Neural progenitor cell (in vitro differentiated cells): ENCODE measurements at places on chromosomes 1 and 21. TPM values are rescaled to one million over a fixed set of nuclear protein-coding genes. Genes with fewer than 3 reads are reported as not detected.
A peak's percentile ranks its signal among the peaks of the same experiment; 100 is the strongest.

UQCRHL gene
- total RNA-seq: 2.8 and 4.8 TPM in 2 replicates

GRCh38 chr1:2208309-2209239, 14.0 kb upstream of the FAAP20 start:
- no peak overlapping the region for H3K4me3 ChIP-seq
- H3K4me1 ChIP-seq: peaks cover 45% of the 10 kb centered on the region
- H3K36me3 ChIP-seq: no peaks in the 10 kb centered on the region
- peaks cover 12% of the 10 kb centered on the region for H3K27me3 ChIP-seq

- H3K36me3 ChIP-seq: no peaks in the 10 kb centered on the region
- DNase-seq: no peak
- no peaks in the 10 kb centered on the region for H3K4me1 ChIP-seq
Observed at GRCh38 chr1:169624122-169624521, 5.8 kb downstream of the SELP start.

DNA sequence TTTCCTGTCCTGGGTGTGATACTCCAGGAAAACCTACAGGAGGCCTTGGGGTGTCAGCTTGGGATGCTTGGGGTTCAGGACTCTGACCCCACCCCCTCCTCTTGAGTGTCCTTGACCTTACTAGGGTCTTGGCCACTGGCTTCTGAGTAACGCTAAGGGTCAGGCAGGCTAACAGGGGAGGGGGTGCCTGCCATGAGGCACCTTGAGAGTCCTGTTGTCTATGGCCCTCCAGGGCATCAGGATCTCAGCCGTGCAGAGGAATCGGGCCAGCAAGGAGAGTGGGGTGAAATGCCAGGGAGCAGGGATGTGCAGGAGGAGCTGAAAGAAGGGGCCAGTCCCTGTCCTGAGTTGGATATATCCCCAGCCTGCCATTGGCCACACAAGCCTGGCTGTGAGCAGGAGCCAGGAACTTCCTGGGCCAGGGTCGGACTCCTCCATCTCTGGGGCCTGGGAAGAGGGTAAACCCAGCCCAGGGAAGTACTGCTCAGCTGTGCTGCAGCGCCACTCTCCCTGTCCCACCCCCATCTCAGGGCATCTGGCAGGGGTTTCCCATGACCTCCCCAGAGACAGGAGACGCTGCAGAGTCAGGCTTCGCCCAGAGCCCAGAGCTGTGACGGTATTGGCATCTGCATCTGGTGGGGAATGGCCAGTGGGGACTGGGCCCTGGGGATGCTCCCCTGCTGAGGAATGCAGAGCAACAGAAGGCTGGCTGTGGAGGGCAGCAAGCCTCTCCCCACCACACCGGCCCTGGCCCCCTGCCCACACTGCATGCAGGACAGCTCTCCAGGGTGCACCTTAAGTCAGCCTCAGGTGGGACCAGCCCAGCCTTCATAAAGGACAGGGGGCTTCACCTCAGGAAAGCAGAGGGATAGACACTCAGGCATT, 6.3 kb downstream of the KIF21B start:
- H3K27me3 ChIP-seq: no peaks in the 10 kb centered on the region
- no peak for DNase-seq
- no peaks in the 10 kb centered on the region for H3K36me3 ChIP-seq

GRCh38 chr1:109963864-109964263, 20.7 kb upstream of the AHCYL1 start:
- no peaks in the 10 kb centered on the region for H3K27me3 ChIP-seq
- no peak overlapping the region for H3K4me3 ChIP-seq
- H3K36me3 ChIP-seq: no peaks in the 10 kb centered on the region
- H3K27ac ChIP-seq: no peak overlapping the region

DNA sequence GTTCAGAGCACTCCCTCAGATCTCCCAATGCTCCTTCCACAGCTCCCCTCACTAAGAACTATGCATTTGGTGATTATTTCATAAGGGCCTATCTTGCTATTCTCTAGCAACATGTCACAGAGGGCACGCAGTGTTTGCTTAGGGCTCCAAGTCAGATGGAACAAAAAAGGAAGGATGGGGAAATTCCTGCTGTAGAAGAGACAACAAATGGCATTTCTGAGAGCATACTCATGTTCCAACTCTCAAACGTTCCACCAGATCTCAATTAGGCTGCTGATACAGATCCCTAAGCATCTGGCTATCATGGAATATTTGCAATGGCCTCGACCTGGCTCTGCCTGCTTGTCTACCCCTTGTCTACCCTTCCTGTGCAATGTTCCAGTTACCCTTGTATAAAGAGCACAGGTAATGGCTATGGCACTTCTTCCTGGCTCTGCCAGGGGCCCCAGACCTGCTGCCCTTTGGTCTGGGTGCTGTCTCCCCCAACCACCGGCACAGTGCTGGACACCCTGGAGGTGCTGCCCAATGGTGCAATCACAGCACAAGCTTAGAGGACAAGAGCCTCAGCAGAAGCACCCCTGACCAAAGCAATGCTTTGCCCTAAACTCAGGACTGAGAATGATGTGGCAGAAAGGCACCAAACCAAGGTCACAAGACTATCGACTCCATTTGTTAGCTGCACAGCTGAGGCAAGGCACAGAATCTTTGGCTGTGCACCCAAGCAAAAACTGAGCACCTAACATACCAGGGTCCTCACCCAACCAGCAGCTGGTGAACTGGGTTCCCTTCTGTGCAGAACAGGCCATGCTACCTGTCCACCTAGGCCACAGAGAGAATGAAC, 3.6 kb downstream of the PARP1 start:
- H3K4me3 ChIP-seq: peak overlapping the region; percentile 71
- no peaks in the 10 kb centered on the region for H3K27me3 ChIP-seq
- H3K27ac ChIP-seq: no peak overlapping the region
- no peak for DNase-seq
- peaks cover 42% of the 10 kb centered on the region for H3K4me1 ChIP-seq

GJA9 gene
- total RNA-seq: not detected in 2 replicates
